Esophagus muscularis mucosa (tissue), 4 donors: ENCODE measurements at places on chromosomes 4 and X.

DNA sequence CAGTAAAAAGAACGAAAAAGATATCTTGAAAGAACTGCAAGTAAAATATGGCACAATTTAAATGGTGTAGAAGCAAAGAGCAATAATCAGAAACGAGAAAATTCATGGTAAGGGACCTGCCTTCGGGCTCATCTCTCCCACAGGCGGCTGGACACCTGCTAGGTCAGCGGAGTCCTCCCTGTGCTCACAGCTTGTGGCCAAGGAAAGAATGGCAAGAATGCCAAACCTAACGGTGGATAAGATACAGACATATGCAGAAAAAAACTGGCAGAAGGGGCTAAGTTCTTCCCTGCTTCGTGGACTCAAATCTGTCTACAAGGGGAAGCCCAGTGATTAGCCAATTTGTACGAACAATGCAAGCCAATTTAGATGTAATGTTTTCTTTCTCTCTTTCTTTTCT lies 152.1 kb upstream of the VCX start:
- DNase-seq = no peak

DNA sequence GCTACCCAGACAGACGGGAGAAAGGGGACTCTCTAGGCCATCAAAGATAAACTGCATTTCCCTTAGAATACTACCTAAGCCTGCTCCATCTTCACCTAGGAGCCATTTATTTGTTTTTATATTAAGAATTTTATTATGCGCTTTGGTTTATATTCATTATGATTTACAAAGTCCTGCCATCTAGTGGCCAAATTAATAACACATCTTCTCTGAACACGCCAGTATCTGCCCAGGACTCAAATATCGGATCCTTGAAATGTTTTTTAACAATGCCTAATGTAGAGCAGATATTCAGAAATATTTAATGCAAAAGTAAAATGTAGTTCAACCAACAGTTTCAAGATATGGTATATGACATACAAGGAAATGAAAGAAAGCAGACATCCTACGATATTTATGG lies 20.8 kb upstream of the PRPS2 start:
- DNase-seq = no peak

DNA sequence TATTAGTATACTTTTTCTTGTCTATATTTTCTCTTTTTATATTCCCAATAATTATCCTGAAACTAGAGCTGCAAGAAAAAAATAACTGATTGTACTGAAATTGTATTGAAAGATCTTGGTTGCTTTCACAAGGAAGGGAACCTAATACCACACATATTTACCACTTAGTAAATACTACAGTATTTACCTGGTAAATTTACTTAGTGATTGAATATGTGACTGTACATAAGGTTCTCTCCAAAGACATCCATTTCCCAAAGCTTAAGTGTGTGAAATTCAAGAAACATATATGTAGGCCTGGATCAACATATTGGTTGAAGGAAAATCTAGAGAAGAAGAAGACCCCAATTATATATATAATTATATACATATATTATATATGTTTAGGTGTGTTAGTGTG lies 1272.7 kb downstream of the C4orf33 start:
- DNase-seq = no peak

GRCh38 chr4:153638011-153638410 lies 46.1 kb upstream of the TLR2 start:
- no peak for DNase-seq

GRCh38 chr4:157221895-157222770 lies 1.6 kb downstream of the GRIA2 start:
- DNase-seq = no peak
